ENCODE measurements at places on chromosomes 3 and 15.

DNA sequence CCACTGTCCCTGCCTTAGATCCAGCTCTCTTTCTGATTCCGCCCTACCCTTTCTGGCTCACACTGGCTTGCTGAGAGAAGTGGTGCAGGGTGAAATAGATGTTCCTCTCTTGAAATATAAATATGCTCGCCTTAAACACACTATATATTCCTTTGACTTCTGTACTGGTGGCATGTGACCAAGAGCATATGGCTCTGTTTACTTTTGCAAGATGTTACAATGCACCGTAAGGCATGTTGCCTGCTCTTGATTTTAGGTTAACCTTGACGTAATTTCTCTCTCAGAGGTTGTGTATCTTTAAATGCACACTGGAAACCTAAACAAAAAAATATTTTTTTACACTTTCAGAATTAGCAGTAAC lies 749 bp downstream of the RSRC1 start:
- no peak for DNase-seq

DNA sequence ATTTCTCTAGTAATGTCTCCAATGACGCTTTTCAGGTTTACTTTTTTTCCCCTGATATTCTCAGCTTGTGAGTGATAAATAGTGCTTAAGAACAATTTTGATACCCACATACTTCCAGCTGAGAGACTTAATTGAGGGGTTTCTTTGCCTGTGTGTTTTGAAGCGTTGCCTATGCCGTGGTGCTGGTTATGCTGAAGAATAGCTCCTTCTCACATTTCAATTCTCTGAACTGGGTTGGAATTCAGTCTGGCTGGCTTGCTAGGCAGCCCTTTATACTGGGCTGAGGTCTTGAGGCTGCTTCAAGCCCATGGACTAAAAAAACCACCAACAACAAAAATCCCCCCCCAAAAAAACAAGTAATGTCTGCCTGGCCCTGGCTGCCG lies 87.4 kb downstream of the CHST2 start:
- no peak for DNase-seq

DNA sequence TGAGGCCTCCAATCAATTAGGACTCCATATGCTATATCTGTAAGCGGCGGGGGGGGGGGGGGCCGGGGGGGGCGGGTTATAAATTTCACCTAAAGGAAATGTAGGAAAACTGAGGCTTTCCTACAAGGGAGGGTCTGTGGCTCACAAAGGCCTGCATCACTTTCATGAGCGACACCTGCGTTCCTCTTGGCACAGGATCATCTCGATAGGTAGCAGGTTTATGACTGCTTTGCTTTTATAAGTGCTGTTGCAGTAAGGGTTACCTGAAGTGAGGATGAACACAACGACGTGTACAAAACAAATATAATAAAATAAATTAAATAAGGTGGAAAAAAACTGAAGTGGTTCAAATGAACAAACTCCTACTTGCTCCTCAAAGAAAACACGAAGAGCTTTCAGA lies 194.3 kb downstream of the FOXP1 start:
- DNase-seq = no peak

- DNase-seq = no peak
Measured at GRCh38 chr15:93141371-93141794, 52.4 kb upstream of the RGMA start.

GRCh38 chr3:150097588-150097890 lies 126.8 kb upstream of the PFN2 start:
- DNase-seq = no peak

DNA sequence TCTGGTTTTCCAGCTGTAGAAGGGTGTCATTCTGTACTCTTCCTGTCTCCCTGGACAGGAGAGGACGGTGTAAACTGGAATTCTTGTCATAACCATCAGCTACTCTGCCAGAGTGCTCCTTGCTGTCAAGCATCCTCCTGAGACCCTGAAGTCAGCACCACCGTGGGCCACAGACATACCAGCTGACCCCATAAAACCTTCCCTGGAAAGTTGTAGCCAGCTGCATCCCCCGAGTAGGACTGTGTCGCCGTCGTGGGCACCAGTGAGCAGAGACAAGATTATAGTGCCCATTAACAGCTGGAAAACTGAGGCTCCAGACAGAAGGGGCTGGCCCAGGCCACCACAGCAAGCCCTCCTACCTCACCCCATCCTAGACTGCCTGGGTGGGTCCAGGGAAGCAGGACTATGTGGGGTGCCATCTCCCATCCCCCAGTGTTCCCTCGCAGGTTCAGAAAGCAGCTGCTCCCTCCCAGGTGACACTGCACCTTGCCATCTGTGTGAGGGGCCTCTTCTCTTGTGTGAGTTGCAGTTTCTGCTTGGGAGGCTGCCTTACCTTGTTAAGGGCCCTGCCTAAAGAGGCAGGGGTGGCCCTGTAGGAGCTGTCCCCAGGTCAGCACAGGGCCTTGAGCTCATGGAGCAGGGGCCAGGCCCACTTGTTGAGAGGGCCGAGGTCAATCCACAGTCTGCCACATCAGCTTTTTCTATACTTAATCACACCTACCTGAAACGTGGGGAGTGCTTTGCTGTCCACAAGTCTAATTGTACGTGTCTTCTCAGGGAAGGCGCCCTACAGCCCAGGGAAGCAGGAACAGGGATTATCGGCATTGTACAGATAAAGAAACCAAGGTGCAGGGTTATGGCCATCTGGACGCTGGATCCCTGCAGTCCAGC lies 191.9 kb upstream of the LINGO1 start:
- DNase-seq = no peak

DNA sequence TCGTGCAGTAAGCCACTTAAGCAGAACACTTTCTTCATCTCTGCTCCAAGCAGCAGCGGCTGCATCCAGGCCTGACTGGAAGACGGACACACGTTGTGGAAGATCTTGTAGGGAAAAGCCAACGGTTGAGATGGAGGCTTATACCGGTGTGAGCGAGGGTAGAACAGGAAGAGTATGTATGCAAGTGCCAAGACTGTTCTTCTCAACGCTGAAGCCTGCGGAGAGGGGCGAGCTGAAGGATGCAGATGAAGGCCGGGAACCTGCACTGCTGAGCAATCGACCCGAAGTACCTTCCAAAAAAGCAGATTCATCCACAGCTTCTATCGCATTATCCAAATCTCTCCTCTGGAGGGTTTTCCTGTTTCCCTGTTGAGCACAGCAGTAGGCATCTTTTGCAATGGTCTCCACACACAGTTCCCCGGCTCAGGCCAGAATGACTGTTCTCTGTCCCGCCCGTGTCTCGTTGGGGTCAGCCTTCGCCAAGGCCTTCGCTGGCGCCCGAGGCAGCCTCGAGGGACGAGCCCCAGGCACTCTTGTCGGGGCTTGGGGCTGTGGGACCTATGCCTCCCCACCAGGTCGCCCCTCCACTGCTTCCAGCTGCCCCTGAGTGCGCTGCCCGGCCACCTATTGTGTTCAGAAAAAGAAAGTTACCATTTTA lies 22.2 kb upstream of the DYNC1LI1 start:
- DNase-seq = no peak

- no peak for DNase-seq
Measured at GRCh38 chr15:88890495-88890894, 4.8 kb downstream of the HAPLN3 start.

DNA sequence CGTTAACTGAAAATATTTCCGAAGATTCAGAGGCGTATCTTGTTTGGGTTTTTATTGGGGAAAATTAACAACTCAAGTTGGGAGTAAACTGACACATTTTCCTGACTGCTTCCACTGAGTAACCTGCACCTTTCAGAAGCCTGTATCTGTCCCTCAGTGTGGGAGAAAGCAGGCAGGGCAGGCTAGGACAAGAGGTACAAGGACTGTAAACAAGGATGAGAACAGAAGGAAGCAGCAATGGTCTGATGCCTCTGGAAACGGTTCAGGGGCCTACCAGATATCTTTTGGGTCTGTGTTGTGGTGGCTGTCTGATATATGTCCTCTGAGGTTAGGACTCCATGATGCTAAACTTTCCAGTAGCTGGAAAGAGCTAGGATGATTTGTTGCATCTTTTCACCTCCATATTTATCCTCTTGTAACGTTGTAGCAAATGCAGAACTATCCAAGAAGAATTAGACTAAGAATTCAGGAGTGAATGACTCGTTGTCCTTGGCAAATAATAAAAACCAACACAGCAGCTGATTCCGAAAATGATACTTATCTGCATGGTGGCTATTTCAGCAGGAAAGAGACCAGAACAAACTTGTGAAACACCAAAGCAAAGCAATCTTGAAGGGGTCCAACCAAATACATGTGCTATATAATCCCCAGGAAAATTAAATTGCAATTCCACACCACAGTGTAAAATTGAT lies 195.9 kb upstream of the ICE2 start:
- no peak for DNase-seq

DNA sequence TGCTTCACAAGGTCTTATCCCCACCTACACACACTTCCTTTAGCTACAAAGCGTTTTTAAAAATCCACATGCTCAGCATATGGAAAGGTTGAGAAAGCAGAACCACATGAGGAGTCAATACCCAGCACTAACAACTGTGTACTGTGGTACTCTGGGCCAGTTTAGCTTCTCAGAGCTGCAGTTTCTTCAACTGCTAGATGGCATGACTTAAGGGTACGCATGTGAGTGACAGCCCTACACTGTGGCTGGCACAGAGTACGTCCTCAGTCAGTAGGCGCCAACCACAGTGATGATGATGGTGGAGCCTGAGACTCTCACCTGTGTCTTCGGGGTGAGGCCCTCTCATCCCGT lies 17.4 kb downstream of the CCDC12 start:
- peak; percentile 49 for DNase-seq

- DNase-seq = no peak
Measured at GRCh38 chr3:13143381-13144004, 70.3 kb upstream of the IQSEC1 start.

DNA sequence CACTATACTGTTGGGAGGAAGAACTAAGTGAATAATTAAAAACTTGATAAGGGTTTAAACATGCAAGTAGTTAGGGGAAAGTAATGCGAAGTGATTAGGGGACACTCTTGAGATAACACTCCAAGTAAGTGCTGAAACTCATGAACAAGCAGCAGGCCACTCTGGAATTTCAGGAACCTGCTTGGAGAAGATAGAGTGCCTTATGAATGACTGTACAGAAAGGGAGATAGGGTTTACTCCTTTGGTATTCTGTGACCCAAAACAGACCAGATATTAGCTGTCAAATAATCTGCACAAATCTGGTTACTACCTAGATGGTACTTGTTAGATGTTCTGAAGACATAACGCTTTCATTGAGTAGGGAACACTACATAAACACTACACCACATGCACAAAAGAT lies 85.6 kb downstream of the FRMD4B start:
- no peak for DNase-seq

GRCh38 chr15:92934716-92935115 lies 34.6 kb downstream of the CHD2 start:
- no peak for DNase-seq

GRCh38 chr15:100383302-100384107 lies 41.7 kb upstream of the ADAMTS17 start:
- DNase-seq = no peak
